ENCODE measurements at places on chromosomes 1 and 21. TPM values are rescaled to one million over a fixed set of nuclear protein-coding genes. Genes with fewer than 3 reads are reported as not detected.

GRCh38 chr1:57311006-57311405 is 112.9 kb downstream of the DAB1 start:
- H3K27ac ChIP-seq = no peak overlapping the region
- H3K36me3 ChIP-seq = no peaks in the 10 kb centered on the region
- no peaks in the 10 kb centered on the region for H3K4me1 ChIP-seq
- no peaks in the 10 kb centered on the region for H3K27me3 ChIP-seq
- no peak overlapping the region for H3K4me3 ChIP-seq

- DNase-seq = no peak
- H3K4me1 ChIP-seq = peaks cover 11% of the 10 kb centered on the region
- H3K27me3 ChIP-seq = no peaks in the 10 kb centered on the region
- H3K36me3 ChIP-seq = no peaks in the 10 kb centered on the region
- no peak overlapping the region for H3K27ac ChIP-seq
- H3K4me3 ChIP-seq = no peak overlapping the region
Measured at GRCh38 chr1:228812961-228813360, 77.7 kb downstream of the RHOU start.

- no peak overlapping the region for H3K27ac ChIP-seq
- H3K36me3 ChIP-seq = peaks cover 92% of the 10 kb centered on the region
- no peaks in the 10 kb centered on the region for H3K4me1 ChIP-seq
- DNase-seq = no peak
Measured at GRCh38 chr1:43421976-43422750, 31.6 kb downstream of the HYI start.

GRCh38 chr21:46191257-46191685 is 7.0 kb upstream of the SPATC1L start:
- no peak overlapping the region for H3K4me3 ChIP-seq
- no peak for DNase-seq
- no peak overlapping the region for H3K27ac ChIP-seq
- no peaks in the 10 kb centered on the region for H3K4me1 ChIP-seq
- no peaks in the 10 kb centered on the region for H3K27me3 ChIP-seq

The TPR gene
- total RNA-seq = 73.8 TPM

- no peaks in the 10 kb centered on the region for H3K27me3 ChIP-seq
- no peak overlapping the region for H3K27ac ChIP-seq
- H3K36me3 ChIP-seq = no peaks in the 10 kb centered on the region
- no peak overlapping the region for H3K4me3 ChIP-seq
- peaks cover 28% of the 10 kb centered on the region for H3K4me1 ChIP-seq
Measured at GRCh38 chr21:45110873-45111624, 36.7 kb downstream of the ADARB1 start.

DNA sequence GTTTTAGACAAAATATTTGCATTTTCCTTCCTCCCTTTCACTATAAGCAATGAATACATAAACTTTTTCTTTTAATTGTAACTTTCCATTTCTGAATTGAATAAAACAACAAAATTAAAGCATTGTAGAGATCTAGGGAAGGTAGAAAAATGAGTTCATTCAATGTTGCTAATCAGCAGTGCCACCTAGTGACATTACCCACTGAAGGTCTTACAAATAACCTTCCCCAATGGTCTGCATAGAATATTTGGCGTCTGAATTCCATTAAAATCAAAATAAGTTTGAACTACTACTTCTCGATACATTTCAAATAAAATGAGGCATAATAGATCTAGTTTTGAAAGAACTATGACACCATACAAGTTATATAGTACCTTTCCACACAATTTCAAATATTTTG is 19.6 kb downstream of the FH start:
- peaks cover 46% of the 10 kb centered on the region for H3K36me3 ChIP-seq
- H3K27ac ChIP-seq = no peak overlapping the region
- H3K4me3 ChIP-seq = no peak overlapping the region
- H3K4me1 ChIP-seq = no peaks in the 10 kb centered on the region

The HES2 gene
- not detected for total RNA-seq

GRCh38 chr1:25197982-25198662 is 34.2 kb downstream of the SYF2 start:
- H3K4me1 ChIP-seq = peaks cover 48% of the 10 kb centered on the region
- peak; percentile 24 for DNase-seq
- H3K36me3 ChIP-seq = no peaks in the 10 kb centered on the region
- no peak overlapping the region for H3K4me3 ChIP-seq

The ZYG11A gene
- total RNA-seq = under 0.01 TPM

GRCh38 chr1:48040154-48040553 is 43.0 kb upstream of the TRABD2B start:
- H3K4me1 ChIP-seq = peaks cover 35% of the 10 kb centered on the region
- DNase-seq = peak; percentile 63
- no peak overlapping the region for H3K4me3 ChIP-seq
- H3K36me3 ChIP-seq = no peaks in the 10 kb centered on the region
- peak overlapping the region; percentile 65 for H3K27ac ChIP-seq
- H3K27me3 ChIP-seq = peaks cover 6% of the 10 kb centered on the region

GRCh38 chr1:23804183-23804835 is 3.8 kb upstream of the GALE start:
- H3K27ac ChIP-seq = peak overlapping the region; percentile 29
- H3K36me3 ChIP-seq = peaks cover 39% of the 10 kb centered on the region
- H3K27me3 ChIP-seq = no peaks in the 10 kb centered on the region
- DNase-seq = peak; percentile 19
- no peak overlapping the region for H3K4me3 ChIP-seq
- H3K4me1 ChIP-seq = peaks cover 14% of the 10 kb centered on the region

GRCh38 chr1:192809307-192810252 is 741 bp downstream of the RGS2 start:
- H3K27me3 ChIP-seq = no peaks in the 10 kb centered on the region
- peak overlapping the region; percentile 92 for H3K4me3 ChIP-seq
- peaks cover 9% of the 10 kb centered on the region for H3K36me3 ChIP-seq
- peak; percentile 82 for DNase-seq
- H3K4me1 ChIP-seq = peaks cover 8% of the 10 kb centered on the region

GRCh38 chr1:177927021-177927596 is 42.7 kb downstream of the SEC16B start:
- no peaks in the 10 kb centered on the region for H3K27me3 ChIP-seq
- peaks cover 2% of the 10 kb centered on the region for H3K4me1 ChIP-seq
- no peak overlapping the region for H3K27ac ChIP-seq
- DNase-seq = no peak
- peaks cover 20% of the 10 kb centered on the region for H3K36me3 ChIP-seq

GRCh38 chr1:17833661-17834501 is 78.7 kb downstream of the ACTL8 start:
- no peak for DNase-seq
- peaks cover 8% of the 10 kb centered on the region for H3K27me3 ChIP-seq
- no peak overlapping the region for H3K27ac ChIP-seq
- H3K4me1 ChIP-seq = no peaks in the 10 kb centered on the region
- no peak overlapping the region for H3K4me3 ChIP-seq
- no peaks in the 10 kb centered on the region for H3K36me3 ChIP-seq

The MCOLN3 gene
- total RNA-seq = 1.1 TPM

GRCh38 chr1:64601207-64601606 is 131.3 kb downstream of the CACHD1 start:
- no peaks in the 10 kb centered on the region for H3K27me3 ChIP-seq
- no peaks in the 10 kb centered on the region for H3K4me1 ChIP-seq
- H3K4me3 ChIP-seq = no peak overlapping the region

DNA sequence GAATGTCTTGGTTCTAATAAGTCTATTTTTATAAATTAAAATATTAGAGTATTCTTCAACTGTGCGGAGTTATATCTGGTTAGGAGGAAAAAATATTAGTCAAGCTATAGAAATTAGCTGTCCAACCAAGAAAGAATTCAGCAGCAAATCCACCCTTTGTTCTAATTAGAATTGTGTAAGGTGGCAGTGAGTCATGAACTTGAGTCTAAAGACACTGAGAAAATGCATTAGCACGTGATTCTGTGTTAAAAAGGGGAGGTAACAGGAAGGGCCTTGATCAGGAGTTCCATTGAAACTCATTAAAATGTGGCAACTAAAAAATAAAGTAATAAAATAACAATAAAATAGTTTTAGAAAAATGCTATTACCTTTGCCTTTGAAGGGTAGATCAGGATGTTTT is 398.2 kb upstream of the RGS18 start:
- no peak overlapping the region for H3K27ac ChIP-seq
- no peaks in the 10 kb centered on the region for H3K27me3 ChIP-seq
- DNase-seq = no peak

The TEKT2 gene
- total RNA-seq = 0.53 TPM

- DNase-seq = no peak
- H3K4me3 ChIP-seq = no peak overlapping the region
- peaks cover 12% of the 10 kb centered on the region for H3K4me1 ChIP-seq
- no peaks in the 10 kb centered on the region for H3K36me3 ChIP-seq
- H3K27ac ChIP-seq = no peak overlapping the region
- no peaks in the 10 kb centered on the region for H3K27me3 ChIP-seq
Measured at GRCh38 chr21:41216486-41216885, 48.5 kb downstream of the BACE2 start.

DNA sequence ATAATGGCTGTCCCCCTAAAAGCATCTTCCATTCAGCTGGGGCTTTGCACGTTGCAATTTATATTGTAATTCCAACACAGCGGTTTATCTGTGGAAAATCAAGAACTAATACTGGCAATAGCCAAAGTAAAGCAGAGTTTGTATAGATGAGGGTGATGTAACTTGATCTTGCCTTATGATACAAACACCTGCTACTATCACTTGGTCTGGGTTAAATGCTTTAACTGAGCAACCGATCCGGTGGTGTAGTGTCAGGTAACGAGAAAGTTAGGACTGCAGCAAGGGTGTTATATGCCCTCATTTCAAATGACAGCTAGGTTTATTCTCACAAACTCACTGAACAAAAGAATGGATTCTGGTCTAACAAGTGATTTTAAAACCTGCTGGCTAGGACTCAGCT is 47.3 kb upstream of the PLPPR4 start:
- no peak overlapping the region for H3K4me3 ChIP-seq
- no peaks in the 10 kb centered on the region for H3K27me3 ChIP-seq
- peak; percentile 29 for DNase-seq
- no peak overlapping the region for H3K27ac ChIP-seq
- H3K4me1 ChIP-seq = no peaks in the 10 kb centered on the region

DNA sequence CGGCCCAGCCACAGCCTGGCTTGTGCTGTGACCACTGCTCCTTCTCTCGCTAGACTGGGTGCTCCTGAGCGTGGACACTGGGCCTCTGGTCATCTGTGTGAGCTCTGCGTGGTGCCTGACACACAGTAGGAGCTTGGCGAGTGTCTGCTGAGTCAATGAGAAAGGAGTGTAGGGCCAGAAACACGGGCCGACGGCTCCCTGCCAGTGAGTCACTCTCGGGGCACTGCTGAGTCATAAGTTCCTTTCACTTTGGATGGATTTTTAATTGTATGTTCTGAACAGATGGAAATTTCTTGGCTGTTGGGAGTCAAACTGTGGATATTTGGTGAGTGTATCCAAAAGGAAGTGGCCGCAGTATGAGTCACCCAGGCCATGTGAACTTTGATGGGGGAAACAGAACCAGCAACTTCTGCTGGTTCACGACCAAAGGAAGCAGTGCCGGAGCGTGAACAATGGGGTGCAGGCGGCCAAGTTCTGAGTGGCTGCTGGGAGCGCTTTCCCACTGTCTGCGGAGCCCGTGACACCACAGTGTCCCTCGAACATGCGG is 41.0 kb upstream of the COL18A1 start:
- H3K4me1 ChIP-seq = peaks cover 82% of the 10 kb centered on the region
- peaks cover 3% of the 10 kb centered on the region for H3K27me3 ChIP-seq
- no peaks in the 10 kb centered on the region for H3K36me3 ChIP-seq
- DNase-seq = peak; percentile 99
- peak overlapping the region; percentile 98 for H3K27ac ChIP-seq
- H3K4me3 ChIP-seq = no peak overlapping the region

DNA sequence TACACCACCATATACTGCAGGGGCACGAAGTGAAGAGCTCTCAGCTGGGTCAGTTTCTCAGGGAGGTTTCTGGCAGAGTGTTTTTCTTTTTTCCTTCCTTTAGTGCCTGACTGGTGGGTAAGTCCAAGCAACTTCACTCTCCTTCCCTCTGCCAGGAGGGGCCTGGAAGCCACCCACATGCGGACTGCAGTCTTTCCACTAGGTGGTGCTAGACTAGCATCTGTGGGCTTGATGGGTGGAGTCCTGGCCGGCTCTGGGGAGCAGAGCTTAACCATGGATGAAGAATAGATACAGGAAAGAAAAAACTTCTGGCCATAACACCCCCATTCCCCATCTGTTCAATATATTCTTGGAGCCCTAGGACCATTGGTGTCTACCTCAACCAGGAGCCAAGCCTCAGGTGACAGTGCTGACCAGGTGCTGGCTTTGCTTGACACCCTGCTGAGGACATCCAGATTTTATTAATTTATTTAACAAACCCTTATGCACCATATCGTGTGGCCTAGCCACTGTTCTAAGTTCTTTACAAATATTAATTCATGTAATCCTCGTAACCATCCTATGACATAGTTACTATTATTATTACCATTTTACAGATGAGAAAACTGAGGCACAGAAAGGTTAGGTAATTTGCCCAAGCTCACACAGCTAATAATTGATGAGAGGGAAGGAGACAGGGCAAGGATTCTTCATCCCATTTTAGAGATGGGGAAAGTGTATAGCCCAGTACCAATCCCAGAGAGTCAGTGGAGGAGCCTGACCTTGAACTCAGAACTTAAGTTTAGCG is 126.7 kb upstream of the CSF3R start:
- peak; percentile 35 for DNase-seq
- H3K36me3 ChIP-seq = no peaks in the 10 kb centered on the region
- no peak overlapping the region for H3K27ac ChIP-seq
- H3K4me3 ChIP-seq = no peak overlapping the region
- H3K27me3 ChIP-seq = peaks cover 3% of the 10 kb centered on the region

- H3K4me3 ChIP-seq = no peak overlapping the region
- peaks cover 19% of the 10 kb centered on the region for H3K4me1 ChIP-seq
- no peaks in the 10 kb centered on the region for H3K36me3 ChIP-seq
- no peak overlapping the region for H3K27ac ChIP-seq
- no peaks in the 10 kb centered on the region for H3K27me3 ChIP-seq
Measured at GRCh38 chr1:235009561-235010306, 118.9 kb downstream of the TOMM20 start.

The FAM72D gene
- total RNA-seq = 0.71 TPM

The P3R3URF gene
- not detected for total RNA-seq

The HTR6 gene
- not detected for total RNA-seq

- H3K4me3 ChIP-seq = no peak overlapping the region
- H3K4me1 ChIP-seq = no peaks in the 10 kb centered on the region
- no peaks in the 10 kb centered on the region for H3K36me3 ChIP-seq
- no peaks in the 10 kb centered on the region for H3K27me3 ChIP-seq
- DNase-seq = peak; percentile 5
Measured at GRCh38 chr1:194338241-194338948, 1152.0 kb upstream of the B3GALT2 start.

DNA sequence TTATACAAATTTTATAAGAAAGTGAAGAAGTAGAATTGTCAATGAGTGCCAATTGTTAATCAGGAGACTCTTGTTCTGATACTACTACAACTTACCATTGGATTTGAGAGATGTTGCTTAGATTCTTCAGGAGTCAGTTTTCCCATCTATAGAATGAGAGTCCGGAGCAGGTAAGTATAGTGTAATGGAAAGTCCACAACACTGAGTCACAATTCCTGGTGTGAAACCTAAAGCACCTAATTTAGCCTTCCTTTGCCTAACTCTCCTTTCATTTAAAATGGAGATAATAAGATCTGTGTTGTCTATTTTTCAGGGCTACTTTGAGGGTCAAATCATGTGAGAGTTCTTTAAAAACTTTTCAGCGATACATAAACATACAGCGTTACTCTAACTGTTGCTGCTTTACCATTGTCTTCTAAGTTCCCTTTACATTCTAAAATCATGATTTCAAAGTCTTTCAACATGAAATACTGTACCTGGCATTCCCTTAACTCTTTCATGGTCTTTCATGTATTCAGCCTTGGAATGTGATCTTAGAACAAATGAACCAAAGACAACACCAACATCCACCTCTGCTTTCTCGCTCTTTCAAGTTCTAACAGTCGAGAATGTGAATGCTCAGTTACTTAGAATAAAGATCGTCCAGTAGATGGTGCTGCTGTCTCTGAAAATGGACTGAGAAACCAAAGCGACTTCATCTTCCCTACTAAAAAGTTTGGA is 90.9 kb downstream of the SLC30A10 start:
- no peak overlapping the region for H3K4me3 ChIP-seq
- H3K27ac ChIP-seq = no peak overlapping the region
- no peaks in the 10 kb centered on the region for H3K36me3 ChIP-seq
- peak; percentile 71 for DNase-seq

The FTCD gene
- 0.66 TPM for total RNA-seq

The MSH4 gene
- total RNA-seq = 0.44 TPM
